ENCODE measurements at places on chromosomes 6 and 20. TPM values are rescaled to one million over a fixed set of nuclear protein-coding genes. Genes with fewer than 3 reads are reported as not detected.
A peak's percentile ranks its signal among the peaks of the same experiment; 100 is the strongest.

DNA sequence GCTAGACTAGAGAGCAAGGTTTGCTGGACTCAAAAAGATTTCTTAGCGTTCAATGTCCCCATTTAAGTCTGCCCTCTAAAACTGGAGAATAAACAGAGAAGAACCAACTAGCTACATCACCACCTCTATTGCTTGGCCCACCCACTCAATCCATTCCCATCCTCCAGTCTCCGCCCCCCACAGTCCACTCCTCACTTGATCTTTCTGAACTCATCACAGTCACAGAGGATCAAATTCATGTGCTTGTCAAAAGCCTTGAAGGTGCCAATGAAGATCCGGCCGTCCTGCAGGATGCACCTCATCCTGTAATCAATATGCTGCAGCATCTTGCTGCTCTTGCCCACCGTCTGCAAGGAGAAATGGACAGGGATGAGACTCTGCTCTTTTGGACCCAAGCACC, 3.2 kb downstream of the SNRPB start:
- peak overlapping the region; percentile 18 for H3K4me3 ChIP-seq
- H3K36me3 ChIP-seq = peaks cover 81% of the 10 kb centered on the region
- DNase-seq = no peak
- peaks cover 51% of the 10 kb centered on the region for H3K4me1 ChIP-seq
- H3K27me3 ChIP-seq = no peaks in the 10 kb centered on the region
- H3K27ac ChIP-seq = no peak overlapping the region

DNA sequence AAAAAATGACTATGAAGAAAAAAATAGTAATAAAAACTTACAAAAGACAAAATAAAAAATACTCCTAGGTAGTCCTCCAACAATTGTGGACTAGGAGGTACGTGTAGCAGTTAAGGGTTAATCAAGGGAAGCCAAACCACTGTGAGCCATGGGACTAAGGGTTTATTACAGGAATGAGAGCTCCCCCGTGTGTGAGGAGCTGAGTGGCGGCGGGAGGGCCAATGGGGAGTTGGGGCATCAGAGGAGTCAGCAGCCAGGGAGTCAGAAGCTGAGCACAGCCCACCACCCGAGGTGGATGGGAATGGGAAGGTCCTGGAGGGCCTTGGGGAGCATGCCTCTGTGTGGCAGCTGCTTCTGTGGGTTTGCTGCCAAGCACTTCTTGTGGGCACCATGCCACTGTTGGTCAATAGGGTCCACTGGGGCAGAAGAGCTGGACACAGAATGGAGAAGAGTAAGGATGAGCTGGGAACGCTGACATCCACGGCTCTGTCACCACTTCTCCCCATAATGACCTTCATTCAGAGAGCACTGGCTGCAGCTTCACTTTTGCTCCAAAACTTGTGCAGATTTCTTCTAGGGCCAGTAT, 373.3 kb downstream of the CDKAL1 start:
- no peaks in the 10 kb centered on the region for H3K27me3 ChIP-seq
- no peak for DNase-seq
- no peaks in the 10 kb centered on the region for H3K4me1 ChIP-seq
- no peak overlapping the region for H3K27ac ChIP-seq
- H3K36me3 ChIP-seq = peaks cover 3% of the 10 kb centered on the region
- H3K4me3 ChIP-seq = no peak overlapping the region

DNA sequence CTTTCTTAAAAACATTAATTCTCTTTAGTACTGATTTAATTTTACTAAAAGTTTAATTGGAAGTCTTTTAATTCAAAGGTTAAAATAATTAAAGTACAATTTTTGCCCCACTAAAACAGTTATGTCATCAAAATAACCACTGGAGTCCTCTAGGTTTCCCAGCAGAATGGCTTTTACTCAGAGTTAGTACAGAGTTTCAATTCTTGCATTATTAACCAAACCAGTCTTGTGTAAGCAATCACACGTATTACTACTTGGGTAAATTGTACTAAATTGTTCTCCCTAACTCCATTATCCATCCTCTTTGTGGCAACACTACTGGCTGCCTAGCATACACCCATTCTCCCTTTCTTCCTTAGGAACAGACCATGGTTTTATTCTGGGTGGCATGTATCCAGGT, 36.9 kb downstream of the CDK19 start:
- H3K27me3 ChIP-seq = no peaks in the 10 kb centered on the region
- no peak for DNase-seq
- no peak overlapping the region for H3K27ac ChIP-seq
- H3K36me3 ChIP-seq = peaks cover 14% of the 10 kb centered on the region

GRCh38 chr6:167906899-167907298, 80.2 kb downstream of the AFDN start:
- no peak overlapping the region for H3K4me3 ChIP-seq
- H3K36me3 ChIP-seq = no peaks in the 10 kb centered on the region
- H3K27me3 ChIP-seq = no peaks in the 10 kb centered on the region

DNA sequence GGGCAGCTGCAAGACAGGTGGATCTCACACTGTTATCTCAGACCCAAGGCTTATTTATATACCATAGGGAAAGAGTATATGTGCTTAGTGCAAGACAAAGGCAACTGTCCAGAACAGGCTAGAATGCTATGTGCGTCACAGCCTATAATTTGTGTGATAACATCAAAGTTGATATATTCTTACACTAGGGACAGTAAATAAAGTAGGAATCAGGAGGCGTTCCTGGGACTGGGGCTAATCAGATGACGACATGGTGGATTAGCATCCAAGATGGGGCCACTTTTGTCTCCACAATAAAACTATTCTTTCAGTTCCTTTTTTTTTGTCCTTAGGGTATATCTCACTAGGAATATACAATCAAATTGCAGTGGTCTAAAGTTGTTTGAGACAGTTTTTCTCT, 54.9 kb upstream of the IER3 start:
- peaks cover 4% of the 10 kb centered on the region for H3K27me3 ChIP-seq
- H3K4me3 ChIP-seq = no peak overlapping the region
- H3K36me3 ChIP-seq = no peaks in the 10 kb centered on the region
- H3K27ac ChIP-seq = no peak overlapping the region
- H3K4me1 ChIP-seq = peaks cover 12% of the 10 kb centered on the region

DNA sequence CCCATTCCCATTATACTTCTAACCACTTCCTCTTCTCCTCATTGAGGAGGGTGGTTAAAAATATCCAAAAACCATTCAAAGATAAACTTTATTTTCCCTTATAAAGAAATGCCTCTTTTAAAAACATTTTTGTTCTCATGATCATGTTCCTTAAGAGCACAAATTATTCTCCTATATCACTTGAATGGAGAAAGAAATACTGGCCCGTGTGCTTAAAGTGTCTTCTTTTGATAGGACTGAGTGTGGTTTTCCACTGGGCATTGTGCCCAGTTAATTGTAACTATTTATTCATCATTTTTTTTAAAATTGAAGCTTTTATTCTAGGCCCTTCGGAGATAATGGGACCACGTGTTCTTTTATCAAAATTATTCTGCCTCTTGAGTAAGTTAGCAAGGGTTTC, 871.5 kb downstream of the QKI start:
- H3K27me3 ChIP-seq = no peaks in the 10 kb centered on the region
- H3K4me3 ChIP-seq = no peak overlapping the region
- no peak for DNase-seq
- no peak overlapping the region for H3K27ac ChIP-seq

DNA sequence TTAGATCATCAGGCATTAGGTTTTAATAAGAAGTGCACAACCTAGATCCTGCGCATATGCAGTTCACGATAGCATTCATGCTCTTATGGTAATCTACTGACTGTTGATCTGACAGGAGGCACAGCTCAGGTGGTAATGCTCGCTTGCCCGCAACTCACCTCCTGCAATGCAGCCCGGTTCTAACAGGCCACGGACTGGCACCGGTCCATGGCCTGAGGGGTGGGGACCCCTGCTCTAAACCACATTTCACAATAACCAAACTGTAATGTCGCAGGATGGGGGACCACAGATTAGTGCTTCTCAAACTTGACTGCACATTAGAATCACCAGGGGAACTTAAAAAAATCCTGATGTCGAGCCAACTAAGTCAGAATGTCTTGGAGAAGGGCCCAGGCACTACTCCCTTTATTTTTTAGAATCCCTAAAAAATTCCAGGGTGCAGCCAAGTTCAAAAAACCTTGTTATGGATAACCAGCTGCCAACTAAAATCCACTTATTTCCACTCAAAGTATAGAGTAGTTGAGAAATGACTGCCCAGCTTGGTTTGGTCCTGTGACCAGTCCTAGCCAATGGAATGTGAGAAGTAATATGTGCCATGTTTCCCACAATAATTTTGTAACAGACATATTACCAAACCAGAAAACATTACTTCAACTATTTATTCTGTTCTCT, 3.1 kb downstream of the SHPRH start:
- H3K4me1 ChIP-seq = peaks cover 34% of the 10 kb centered on the region
- H3K27me3 ChIP-seq = no peaks in the 10 kb centered on the region
- no peak overlapping the region for H3K4me3 ChIP-seq

OPN5 gene
- not detected for total RNA-seq

HTR1E gene
- not detected for total RNA-seq

KCNK15 gene
- total RNA-seq = not detected

AIF1 gene
- 11.7 TPM for total RNA-seq

RCAN2 gene
- 3.1 TPM for total RNA-seq
